ENCODE measurements at places on chromosomes 3 and 15. TPM values are rescaled to one million over a fixed set of nuclear protein-coding genes. Genes with fewer than 3 reads are reported as not detected.
A peak's percentile ranks its signal among the peaks of the same experiment; 100 is the strongest.

DNA sequence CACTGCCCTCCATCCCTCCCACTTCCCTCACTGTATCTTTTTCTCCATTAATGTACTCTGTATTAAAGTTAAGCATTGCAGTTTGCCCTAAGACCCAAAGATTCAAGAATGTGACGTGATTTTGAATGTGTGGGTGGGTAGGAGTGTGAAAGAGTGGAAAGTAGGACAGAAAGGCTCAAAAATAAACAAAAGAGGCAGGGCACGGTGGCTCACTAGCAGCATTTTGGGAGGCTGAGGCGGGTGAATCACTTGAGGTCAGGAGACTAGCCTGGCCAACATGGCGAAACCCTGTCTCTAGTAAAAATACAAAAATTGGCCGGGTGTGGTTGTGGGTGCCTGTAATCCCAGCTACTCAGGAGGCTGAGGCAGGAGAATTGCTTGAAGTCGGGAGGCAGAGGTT lies 18.4 kb downstream of the TFRC start:
- H3K4me1 ChIP-seq = no peaks in the 10 kb centered on the region
- H3K27me3 ChIP-seq = no peaks in the 10 kb centered on the region
- DNase-seq = no peak
- no peak overlapping the region for H3K27ac ChIP-seq
- H3K4me3 ChIP-seq = no peak overlapping the region

DNA sequence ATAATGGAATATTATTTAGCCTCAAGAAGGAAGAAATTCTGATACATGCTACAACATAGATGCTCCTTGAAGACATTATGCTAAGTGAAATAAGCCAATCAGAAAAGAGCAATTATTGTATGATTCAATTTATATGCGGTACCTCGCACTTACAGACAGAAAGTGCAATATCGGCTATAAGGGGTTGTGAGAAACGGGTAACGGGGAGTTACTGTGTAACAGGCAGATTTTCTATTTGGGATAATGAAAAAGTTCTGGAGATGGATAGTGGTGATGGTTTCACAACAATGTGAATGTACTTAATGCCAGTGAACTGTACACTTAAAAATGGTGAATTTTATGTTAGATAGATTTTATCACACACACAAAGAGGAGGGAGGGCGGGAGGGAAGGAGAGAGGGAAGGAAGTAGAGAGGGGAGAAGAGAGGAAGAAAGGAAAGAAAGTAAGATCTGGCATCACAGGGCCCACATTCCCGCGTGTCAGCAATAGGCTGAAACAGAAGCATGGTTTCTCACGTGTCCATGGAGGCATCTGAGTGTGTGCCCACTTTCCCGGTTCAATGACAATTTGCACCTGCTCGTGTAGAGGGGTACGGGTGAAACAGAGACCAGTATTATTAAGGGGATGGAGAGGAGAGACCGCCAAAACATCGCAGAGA lies 700 bp upstream of the BLM start:
- H3K27ac ChIP-seq = peak overlapping the region; percentile 94
- H3K4me1 ChIP-seq = peaks cover 36% of the 10 kb centered on the region
- DNase-seq = no peak
- peak overlapping the region; percentile 96 for H3K4me3 ChIP-seq
- no peaks in the 10 kb centered on the region for H3K27me3 ChIP-seq
- H3K36me3 ChIP-seq = peaks cover 10% of the 10 kb centered on the region

- no peaks in the 10 kb centered on the region for H3K4me1 ChIP-seq
- DNase-seq = no peak
- no peaks in the 10 kb centered on the region for H3K27me3 ChIP-seq
- H3K4me3 ChIP-seq = no peak overlapping the region
- no peaks in the 10 kb centered on the region for H3K36me3 ChIP-seq
Measured at GRCh38 chr3:1661839-1662238, 436.8 kb upstream of the CNTN4 start.

GLCE gene
- 3.9 TPM for total RNA-seq

- H3K27me3 ChIP-seq = no peaks in the 10 kb centered on the region
- H3K4me3 ChIP-seq = no peak overlapping the region
- DNase-seq = no peak
- no peak overlapping the region for H3K27ac ChIP-seq
Measured at GRCh38 chr3:27503526-27503925, 19.3 kb upstream of the SLC4A7 start.

CCR9 gene
- 0.44 TPM for total RNA-seq

CHL1 gene
- 7.4 TPM for total RNA-seq

GRCh38 chr15:78220713-78221112 lies 13.7 kb downstream of the ACSBG1 start:
- no peak overlapping the region for H3K27ac ChIP-seq
- no peak overlapping the region for H3K4me3 ChIP-seq

MOBP gene
- total RNA-seq = 0.13 TPM

DNA sequence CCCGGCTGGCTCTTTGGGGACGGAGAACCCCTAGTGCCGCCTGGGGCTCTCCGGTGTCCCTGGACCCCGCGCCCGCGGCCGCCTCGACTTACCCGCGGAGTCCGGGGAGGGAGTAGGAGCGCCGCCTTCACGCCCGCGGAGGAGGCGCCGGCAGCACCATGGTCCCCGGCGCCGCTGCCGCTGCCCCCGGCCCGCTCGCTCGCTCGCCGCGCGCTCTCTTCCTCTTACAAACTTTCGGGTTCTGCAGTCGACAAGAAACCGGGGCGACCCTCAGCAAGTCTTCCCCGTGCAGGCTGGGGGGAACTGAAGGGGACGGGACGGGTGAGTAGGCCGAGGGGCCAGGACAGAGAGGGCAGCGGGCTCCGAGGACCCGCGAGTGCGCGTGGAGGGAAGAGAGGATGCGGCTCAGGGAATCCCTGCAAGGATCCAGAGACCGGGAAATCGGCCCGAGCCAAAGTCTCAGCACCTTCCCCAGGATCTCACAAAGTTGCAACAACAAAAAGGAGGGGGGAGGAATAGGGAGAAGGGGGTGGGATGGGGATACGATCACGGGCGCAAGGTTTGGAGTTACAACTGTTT lies 2.0 kb downstream of the FOXP1 start:
- peaks cover 68% of the 10 kb centered on the region for H3K4me1 ChIP-seq
- H3K36me3 ChIP-seq = peaks cover 25% of the 10 kb centered on the region
- H3K27ac ChIP-seq = peak overlapping the region; percentile 93
- peak overlapping the region; percentile 92 for H3K4me3 ChIP-seq
- H3K27me3 ChIP-seq = no peaks in the 10 kb centered on the region

- H3K27ac ChIP-seq = no peak overlapping the region
- peaks cover 21% of the 10 kb centered on the region for H3K4me1 ChIP-seq
- H3K4me3 ChIP-seq = no peak overlapping the region
- no peaks in the 10 kb centered on the region for H3K27me3 ChIP-seq
Measured at GRCh38 chr15:72082176-72082575, 35.8 kb downstream of the MYO9A start.

DNA sequence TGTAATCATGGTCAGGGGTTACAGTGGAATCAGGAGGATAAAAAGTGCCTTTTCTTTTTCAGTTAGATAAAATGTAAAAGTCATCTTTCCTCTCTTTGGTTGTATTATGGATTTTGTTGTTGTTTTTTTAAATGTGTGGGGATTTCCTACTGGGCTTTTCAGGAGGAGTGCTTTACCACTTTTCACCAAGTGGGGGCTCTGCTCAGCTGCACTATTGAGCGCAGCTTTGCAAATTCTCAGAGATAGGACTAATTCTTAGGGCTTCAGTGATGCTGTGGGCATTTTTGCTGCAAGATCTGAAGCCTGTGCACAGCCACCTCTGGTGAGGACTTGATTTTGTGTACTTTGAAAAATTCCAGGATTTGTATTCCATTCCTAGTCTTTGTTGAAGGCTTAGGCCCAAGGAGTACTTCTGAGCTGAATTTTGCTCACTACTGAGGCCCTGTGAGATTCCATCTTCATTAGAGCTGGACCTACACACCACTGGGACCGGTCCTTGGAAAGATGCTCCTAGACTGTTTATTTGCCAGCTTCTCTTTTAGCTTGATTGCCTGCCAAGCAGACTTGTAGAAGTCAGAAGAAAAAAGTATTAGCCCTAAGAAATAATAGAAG lies 7.5 kb downstream of the GNB5 start:
- H3K4me1 ChIP-seq = peaks cover 35% of the 10 kb centered on the region
- no peaks in the 10 kb centered on the region for H3K27me3 ChIP-seq
- H3K4me3 ChIP-seq = peak overlapping the region; percentile 5
- no peak overlapping the region for H3K27ac ChIP-seq

DNA sequence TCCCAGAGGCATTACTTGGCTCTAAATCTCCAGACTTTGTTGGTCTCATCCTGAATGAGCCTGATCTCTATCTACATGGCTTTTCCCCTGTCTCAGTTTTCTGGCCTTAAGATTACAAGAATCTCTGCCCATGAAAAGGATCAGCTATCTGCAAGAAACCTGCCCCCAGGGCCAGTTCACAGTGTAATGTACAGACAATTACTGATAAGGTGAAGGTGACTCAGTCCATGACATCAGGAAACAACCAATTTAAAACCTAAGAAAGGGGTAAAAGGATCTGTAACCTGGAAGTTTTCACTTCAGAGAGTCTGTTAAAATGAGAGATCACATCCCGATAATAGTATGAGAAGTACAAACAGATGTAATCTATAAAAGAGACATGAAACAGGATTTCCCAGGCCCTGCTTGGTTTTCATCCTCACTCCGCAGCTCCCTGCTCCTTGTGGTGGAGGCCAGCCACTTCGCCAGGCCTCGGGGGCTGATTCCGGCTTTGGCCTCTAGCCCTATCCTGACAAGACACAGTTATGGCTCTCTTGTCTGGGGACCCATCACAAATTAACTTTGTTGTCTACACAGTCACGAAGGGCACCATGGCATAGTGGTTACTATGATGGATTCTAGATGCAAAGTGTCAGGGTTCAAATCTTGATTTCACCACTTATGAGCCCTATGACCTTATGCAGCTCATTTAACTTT lies 136.9 kb downstream of the THSD4 start:
- no peak overlapping the region for H3K27ac ChIP-seq
- H3K36me3 ChIP-seq = no peaks in the 10 kb centered on the region
- no peaks in the 10 kb centered on the region for H3K27me3 ChIP-seq
- no peak overlapping the region for H3K4me3 ChIP-seq
- H3K4me1 ChIP-seq = no peaks in the 10 kb centered on the region

DNA sequence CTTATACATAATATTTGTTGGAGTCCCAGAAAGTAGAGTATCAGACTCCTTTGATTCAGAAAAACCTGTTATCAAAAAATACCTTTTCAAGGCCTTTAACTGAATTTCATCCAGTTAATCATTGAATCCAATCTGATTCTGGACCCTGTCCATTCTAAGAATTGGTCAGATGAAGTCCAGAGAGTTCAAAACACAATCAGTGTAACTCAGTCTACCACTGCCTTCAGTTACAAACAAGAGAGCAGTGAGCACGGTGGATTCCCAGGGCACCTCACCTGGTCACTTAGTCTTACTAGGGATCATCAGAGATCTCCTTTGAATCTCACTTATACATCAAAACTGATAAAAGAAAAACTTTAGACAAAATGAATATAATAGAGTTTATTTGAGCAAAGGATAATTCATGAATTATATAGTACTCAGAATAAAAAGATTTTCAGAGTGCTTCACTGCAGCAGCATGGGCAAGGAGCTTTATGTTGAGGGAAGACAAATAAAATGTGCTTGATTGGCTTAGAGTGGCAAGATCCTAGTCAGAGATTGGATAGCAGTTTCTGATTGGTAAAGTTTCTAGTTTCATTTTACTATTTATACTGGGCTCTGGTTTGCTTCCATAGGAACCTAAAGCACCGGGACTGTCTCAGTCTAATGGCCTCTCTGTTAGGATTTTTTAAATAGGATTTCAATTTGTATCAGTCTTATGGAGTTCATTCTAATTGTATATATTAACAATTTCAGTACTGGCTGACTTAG lies 474.9 kb upstream of the GOLIM4 start:
- H3K27me3 ChIP-seq = no peaks in the 10 kb centered on the region
- H3K36me3 ChIP-seq = no peaks in the 10 kb centered on the region
- no peaks in the 10 kb centered on the region for H3K4me1 ChIP-seq
- no peak for DNase-seq
- H3K4me3 ChIP-seq = no peak overlapping the region

GRCh38 chr15:72971766-72972165 lies 80.5 kb upstream of the NEO1 start:
- H3K27ac ChIP-seq = no peak overlapping the region
- no peaks in the 10 kb centered on the region for H3K36me3 ChIP-seq
- no peaks in the 10 kb centered on the region for H3K4me1 ChIP-seq
- DNase-seq = no peak
- H3K4me3 ChIP-seq = no peak overlapping the region

- no peak overlapping the region for H3K4me3 ChIP-seq
- no peaks in the 10 kb centered on the region for H3K36me3 ChIP-seq
- DNase-seq = no peak
- no peak overlapping the region for H3K27ac ChIP-seq
- no peaks in the 10 kb centered on the region for H3K27me3 ChIP-seq
- H3K4me1 ChIP-seq = no peaks in the 10 kb centered on the region
Measured at GRCh38 chr15:79071901-79072300, 18.7 kb downstream of the RASGRF1 start.

CTDSPL gene
- not detected for total RNA-seq

- H3K36me3 ChIP-seq = no peaks in the 10 kb centered on the region
- peaks cover 5% of the 10 kb centered on the region for H3K4me1 ChIP-seq
- no peak for DNase-seq
- H3K4me3 ChIP-seq = no peak overlapping the region
- peaks cover 12% of the 10 kb centered on the region for H3K27me3 ChIP-seq
Measured at GRCh38 chr15:89745131-89745530, 5.9 kb downstream of the MESP1 start.

SLC22A14 gene
- 0.16 TPM for total RNA-seq

- H3K36me3 ChIP-seq = no peaks in the 10 kb centered on the region
- peaks cover 23% of the 10 kb centered on the region for H3K4me1 ChIP-seq
- no peaks in the 10 kb centered on the region for H3K27me3 ChIP-seq
- no peak overlapping the region for H3K4me3 ChIP-seq
- no peak overlapping the region for H3K27ac ChIP-seq
Measured at GRCh38 chr3:177284383-177284881, 87.2 kb upstream of the TBL1XR1 start.

GRCh38 chr15:56916825-56917477 lies 1.5 kb upstream of the TCF12 start:
- H3K27ac ChIP-seq = peak overlapping the region; percentile 79
- DNase-seq = no peak
- peaks cover 9% of the 10 kb centered on the region for H3K36me3 ChIP-seq
- peak overlapping the region; percentile 88 for H3K4me3 ChIP-seq
- no peaks in the 10 kb centered on the region for H3K27me3 ChIP-seq

DNA sequence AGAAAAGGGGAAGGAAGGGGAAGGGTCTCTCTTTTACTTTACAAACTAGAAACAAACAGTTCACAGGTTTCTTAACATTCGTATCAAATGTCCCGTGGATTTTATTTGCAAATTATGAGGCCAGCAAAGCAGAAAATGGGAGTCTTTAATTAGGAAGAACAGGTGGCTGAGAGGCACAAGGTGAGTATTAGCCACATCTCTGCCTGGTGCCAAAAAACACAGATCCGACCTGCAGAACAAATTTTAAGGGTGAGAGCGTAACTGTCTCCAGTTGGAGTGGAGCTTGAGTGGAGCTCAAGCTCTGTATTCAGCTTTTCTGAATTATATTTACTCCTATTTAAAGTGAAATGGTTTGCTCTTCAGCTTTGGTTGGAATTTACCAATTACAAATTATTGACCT lies 1004.9 kb downstream of the FHIT start:
- no peak for DNase-seq
- no peaks in the 10 kb centered on the region for H3K36me3 ChIP-seq
- H3K4me3 ChIP-seq = no peak overlapping the region
